Nephron progenitor cell (in vitro differentiated cells): ENCODE measurements at places on chromosomes 1 and 21.

DNA sequence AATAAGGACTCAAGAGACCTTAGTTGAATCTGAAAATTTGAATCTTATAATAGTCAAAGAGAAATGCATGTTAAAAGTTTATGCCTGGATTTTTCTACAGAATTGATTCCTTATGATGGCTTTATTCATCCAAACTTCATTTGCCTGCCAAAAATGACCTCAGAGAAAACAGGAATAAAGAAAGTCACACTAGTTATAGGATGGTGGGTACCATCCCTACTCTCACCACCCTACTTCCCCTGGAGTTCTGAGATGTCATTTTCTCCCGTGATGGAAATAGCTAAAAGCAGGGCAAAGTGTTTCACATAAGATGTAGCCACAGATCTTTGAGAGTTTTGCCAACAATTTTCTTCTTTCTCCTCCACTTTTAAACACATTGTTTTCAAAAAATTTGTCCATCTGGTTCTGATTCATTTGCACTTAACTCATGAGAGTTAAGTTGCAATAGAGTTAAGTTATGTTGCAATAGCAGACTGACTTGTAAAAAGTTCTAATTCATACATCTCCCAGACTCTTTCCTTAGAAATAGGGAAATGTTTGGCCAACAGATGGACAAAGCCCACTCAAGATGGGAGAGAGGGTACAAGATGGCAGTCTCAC, 384.6 kb downstream of the PLPP3 start:
- no peak for DNase-seq

- DNase-seq = no peak
Observed at GRCh38 chr1:204980840-204981405, 62.1 kb upstream of the CNTN2 start.

- DNase-seq = no peak
Observed at GRCh38 chr21:42539342-42539741, 25.7 kb downstream of the SLC37A1 start.

- DNase-seq = no peak
Observed at GRCh38 chr21:29433366-29434059, 134.8 kb downstream of the BACH1 start.

- DNase-seq = no peak
Observed at GRCh38 chr1:39675220-39675619, 3.3 kb upstream of the NT5C1A start.

GRCh38 chr1:6007318-6008083, 15.3 kb upstream of the NPHP4 start:
- no peak for DNase-seq

- peak; percentile 49 for DNase-seq
Observed at GRCh38 chr1:99481391-99481996, 164.4 kb upstream of the PALMD start.

DNA sequence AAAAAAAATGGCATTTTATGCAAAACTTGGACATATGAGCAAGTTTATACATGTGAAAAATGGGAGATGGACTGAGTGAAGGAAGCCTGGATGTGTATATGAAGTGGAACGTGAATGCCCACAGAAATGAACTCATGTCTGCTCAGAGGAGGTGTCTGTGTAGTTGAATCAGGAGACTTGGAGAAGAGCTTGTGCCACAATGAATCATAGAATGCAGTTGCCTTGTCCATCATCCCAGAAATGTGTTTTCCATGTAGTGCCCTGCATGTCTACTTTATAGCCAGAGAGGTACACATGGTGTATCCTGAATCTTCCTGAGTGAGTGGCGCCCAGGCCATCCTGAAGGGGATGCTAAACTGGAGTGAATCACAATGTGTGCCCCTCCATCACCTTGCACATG, 2.6 kb upstream of the ILDR2 start:
- no peak for DNase-seq

- no peak for DNase-seq
Observed at GRCh38 chr1:55617288-55617982, 402.3 kb upstream of the USP24 start.

GRCh38 chr1:7932524-7933138, 8.0 kb downstream of the TNFRSF9 start:
- DNase-seq = no peak

DNA sequence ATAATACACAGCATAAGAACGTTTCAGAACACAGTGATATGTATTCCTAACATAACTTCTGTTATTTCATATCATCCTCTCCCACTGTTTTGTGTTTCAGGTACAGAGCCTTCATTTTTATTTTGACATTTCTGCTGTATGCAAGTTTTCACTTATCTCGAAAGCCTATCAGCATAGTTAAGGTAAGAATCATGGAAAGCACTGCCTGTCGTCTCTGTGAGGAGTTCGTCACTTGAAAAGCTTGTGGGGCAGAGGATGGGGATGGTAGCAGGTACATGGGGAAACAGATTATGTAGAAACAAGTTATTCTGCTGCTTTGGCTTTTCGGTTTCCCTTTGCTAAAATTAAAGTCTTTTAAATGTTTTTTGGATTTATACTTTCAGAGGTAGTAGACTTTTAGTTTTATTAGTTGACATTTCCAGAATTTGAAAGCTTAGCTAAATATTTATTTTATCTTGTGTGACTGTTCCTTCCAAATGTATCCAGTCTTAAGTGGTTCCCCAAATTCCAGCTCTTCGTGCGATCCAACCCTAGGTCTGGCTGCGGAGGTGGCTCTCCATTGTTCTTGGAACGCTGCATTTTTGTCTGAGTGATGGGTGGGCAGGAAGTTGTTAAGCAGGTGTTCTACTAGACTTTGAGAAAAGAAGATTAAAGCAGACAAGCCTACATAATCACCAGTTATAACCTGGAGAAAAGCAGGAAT, 12.2 kb downstream of the SLC37A1 start:
- DNase-seq = no peak

DNA sequence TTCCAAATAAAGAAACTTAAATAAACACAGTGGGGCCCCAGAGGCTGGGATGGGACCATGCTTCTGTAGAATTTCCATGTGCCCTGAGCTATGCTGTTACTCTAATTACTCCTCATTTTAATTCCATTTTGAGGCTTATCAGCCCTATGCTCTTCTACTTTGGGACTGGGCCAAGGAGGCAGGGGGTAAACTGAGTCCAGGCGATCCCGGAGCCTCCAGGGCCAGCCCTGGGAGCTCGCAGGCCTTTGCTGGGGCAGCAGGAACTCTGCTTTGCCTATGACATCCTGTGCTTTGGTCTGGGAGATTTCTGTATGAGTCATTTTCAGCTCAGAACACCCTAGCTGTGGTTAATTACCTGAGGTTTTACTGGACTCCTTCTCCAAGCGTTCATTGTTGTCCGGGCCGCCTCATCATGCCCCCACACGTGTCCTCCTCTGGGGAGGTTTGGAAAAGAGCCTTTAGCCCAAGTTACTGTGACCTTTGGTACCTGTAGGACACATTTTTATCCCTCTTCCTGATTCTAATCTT, 95.7 kb downstream of the RHOU start:
- DNase-seq = no peak

- DNase-seq = no peak
Observed at GRCh38 chr1:203308328-203308922, 3.1 kb downstream of the BTG2 start.

DNA sequence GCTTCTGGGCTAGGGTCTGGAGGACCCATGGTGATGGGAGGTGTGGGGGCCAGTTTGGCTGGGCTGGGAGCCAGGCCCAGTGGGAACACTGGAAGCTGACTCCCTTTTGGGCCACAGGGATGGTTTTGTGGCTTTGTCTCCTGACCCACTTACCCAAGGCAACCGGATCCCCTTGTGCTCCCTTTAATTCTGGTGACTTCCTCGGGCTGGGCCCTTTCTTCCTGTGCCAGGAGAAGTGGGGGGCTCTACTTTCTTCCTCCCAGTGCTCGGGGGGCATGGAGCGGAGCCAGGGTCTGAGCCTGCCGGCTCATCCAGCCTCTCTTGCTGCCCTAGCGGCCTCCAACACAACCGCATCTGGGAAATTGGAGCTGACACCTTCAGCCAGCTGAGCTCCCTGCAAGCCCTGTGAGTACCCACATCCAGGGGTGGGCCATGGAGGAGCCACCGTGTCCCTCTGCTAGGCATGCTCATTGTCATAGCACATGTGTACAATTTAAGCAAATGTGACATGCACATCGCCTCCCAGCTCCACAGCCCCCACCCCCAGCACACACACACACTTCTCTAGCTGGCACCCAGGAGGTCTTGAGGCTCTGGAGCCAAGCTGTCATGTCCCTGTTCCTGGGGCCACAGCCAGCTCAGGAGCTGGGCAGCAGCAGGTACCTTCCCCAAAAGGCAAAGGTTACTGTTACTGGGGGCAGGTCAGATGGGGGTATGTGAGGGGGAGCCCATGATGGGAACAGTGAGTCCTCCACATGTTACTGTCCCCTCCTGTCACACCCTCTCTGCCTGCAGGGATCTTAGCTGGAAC, 35.0 kb downstream of the UBE2T start:
- no peak for DNase-seq

DNA sequence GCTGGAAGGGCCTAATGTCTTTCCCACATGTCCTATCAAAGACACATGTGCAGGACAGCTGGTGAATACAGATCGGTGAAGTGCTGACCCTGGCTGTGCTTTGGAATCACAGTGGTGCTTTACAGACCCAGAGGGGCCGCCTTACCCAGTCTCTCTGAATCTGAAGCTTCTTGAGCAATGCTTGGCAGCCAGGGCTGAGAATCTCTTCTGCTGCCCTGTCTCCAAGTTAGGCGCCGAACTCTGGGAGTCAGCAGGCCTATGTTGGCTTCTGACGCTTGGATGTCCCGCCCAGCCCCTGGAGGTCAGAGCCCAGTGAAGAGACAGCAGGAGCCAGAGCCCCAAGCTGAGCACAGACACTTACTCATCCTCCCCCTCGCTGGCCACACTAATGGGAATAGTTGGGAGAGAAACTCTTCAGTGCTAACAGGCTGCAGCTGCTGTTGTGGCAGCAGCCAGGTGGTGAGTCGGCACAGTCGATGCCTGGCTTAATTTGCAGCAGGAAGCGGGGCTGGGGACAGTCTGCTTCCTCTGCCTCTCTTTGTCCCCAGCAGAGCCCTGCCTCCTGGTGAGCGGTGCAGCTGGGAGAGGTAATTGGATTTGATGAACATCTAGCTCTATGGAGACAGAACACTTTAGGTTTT, 68.1 kb downstream of the URB2 start:
- peak; percentile 35 for DNase-seq

- DNase-seq = no peak
Observed at GRCh38 chr1:177940682-177941081, 29.2 kb downstream of the SEC16B start.

- no peak for DNase-seq
Observed at GRCh38 chr1:1253314-1253713, 6.8 kb upstream of the C1QTNF12 start.

DNA sequence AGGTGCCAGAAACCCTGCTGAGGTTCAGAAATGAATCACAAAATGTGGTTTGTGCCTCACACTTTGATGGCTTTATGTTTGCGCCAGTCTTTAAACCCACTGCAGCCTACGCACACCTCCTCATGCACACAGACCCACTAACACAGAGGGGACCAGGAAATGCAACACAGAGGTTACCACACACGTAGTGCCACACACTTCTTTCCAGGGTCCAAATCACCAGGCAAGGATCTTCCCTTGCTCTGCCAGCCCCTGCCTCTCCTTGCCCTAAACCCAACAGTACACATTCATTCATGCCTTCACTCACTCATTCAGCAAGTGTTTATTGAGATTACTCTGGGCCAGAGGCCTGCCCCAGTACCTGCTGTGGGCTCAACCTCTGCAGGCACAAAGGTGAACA, 17.5 kb downstream of the MAB21L3 start:
- DNase-seq = no peak

- DNase-seq = no peak
Observed at GRCh38 chr21:46092026-46092764, 5.7 kb upstream of the COL6A2 start.

DNA sequence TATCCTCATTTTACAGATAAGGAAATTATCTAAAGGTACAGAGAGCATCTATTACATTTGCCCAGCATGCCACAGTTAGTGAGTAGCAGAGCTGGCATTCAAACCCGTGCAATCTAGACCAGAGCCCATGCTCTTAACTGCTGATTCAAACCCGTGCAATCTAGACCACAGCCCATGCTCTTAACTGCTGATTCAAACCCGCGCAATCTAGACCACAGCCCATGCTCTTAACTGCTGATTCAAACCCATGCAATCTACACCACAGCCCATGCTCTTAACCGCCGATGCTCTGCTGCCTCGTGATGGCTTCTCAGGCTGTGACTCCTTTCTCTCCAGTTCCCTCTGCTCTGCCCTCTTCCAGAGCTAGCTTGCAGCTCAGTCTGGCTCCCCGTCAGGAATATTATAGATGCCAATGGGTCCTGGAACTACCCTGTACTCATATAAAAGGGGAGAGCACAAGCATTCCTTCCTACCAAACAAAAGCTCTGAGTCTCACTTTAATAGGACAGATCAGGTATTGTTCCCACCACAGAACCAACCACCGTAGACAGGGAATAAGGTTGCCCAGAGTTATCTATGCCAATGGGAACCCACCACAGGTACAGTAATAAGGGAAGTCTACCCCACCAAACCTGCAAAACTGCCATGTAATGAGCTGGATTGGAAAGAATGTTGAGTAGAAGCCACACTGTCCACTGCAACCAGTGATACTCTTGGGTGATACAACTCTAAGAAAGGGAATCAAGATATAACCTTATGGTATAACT, 78.4 kb downstream of the SMYD3 start:
- no peak for DNase-seq

DNA sequence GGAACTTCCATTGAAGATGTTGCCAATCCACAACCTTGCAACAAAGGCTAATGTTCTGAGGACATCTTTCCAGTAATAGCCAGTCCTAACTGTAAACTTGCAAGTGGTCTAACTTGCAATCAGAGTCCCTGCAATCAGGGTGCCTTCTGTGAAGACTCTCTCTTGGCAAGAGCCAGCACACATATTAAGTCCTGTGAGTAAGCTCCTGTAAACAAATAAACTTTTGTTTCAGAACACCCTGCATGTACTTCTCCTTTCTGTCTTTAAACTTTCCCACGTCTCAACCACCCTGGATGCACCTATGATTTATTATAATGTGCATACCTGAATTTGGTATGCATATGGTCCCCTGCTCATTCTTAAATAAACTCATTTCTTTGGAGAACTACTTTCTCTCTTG, 9.1 kb downstream of the GBP7 start:
- no peak for DNase-seq
